Fibroblast of skin of left quadriceps (primary cell): ENCODE measurements at places on chromosomes 3 and 15.
A peak's percentile ranks its signal among the peaks of the same experiment; 100 is the strongest.

DNA sequence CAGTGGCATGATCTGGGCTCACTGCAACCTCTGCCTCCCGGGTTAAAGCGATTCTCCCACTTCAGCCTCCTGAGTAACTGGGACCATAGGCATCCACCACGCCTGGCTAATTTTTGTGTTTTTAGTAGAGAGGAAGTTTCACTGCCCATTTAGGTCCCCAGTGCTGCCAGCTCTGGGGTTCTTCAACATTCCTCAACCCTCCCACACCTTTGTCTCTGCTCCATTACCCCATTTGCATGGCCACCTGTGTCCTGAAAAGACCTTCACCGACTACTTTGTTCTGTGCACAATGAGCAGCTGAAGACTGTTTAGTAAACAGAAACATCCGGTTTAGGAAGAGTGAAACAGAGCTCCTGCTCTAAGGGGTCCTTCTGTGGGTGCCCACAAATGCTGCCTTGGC is 92.0 kb downstream of the FAM43A start:
- DNase-seq, result no peak

GRCh38 chr3:163951397-163951987 is 1126.8 kb downstream of the SI start:
- no peak for DNase-seq

DNA sequence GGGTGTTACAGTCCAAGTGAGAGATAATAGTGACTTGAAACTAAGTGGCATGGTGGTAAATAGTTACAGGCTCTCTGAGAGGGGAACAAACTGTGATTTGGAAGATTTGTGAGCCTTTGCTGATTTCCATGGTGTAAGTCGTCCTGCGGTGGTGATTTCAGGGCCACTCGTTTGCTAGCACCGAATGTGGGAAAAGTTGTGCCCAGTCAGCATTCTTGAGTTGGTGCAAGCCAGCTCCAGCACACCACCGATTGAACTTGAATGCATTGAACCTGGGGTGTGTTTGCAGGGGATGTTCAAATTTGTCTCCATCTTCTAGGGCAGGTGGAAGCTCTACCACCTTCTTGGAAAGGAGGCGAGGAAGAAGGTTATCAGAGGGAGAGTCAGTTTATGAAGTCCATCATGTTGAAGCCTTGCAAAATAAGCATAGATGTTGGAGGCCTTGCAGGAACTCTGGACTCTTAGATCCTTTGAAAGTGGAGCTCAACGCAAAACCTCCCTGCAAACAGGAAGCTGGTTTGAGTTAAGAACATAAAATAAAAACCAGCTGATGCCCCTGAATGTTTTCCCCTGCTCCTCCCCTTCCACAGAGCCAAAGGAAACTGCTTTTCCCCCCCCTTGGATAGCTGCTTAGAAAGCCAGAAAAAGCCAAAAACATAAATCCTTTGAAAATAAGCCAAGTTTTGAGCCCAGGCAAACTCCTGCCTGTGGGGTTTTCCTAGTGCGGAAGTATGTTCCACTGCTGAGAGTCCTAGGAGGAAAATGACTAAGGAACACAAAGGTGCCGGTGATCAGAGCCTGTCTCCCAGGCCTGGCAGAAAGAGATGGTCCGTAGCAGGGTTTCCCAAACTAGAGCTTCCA is 21.9 kb downstream of the MAPKBP1 start:
- DNase-seq, result peak; percentile 91

GRCh38 chr3:46892285-46893145 is 15.0 kb downstream of the PTH1R start:
- DNase-seq, result no peak

- DNase-seq, result no peak
These were observed 1163.7 kb downstream of the SI start for GRCh38 chr3:163914567-163914966.

DNA sequence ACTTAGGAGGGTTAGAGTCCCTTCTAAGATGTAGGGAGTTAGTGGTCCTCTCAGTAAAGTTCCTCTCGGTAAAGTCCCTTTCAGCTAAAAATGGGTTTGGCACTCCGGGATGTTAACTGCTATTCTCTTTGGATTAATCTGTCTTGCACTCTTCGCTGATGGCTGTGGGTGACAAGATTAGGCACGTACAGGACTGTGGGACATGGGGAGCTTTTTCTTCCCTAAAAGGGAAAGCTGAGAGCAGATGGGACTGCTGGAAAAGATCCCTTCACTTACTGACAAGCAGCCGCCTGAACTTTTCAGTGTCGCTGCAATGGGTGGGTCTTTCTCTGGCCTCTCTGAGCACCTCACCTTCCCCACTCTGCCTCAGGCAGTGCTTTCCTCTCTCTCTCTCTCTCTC is 16.4 kb upstream of the HHATL start:
- DNase-seq, result no peak

DNA sequence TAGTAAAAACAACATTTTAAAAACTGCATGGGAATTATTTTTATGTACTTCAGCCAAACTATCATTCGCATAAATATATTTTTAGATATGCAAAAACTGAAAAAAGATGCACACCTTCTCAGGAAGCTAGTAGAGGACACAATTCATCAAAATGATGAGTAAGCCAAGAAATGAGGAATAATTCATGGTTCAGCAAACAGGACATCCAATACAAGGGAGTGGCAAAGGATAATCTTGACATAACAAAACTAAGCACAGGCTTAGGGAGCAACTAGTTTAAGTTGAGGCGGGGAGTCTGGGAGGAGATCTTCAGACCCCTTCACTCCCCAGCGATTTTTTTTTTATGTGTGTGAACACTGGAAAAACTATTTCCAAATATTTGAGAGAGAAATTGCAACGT is 93.7 kb downstream of the ZNF280D start:
- no peak for DNase-seq

DNA sequence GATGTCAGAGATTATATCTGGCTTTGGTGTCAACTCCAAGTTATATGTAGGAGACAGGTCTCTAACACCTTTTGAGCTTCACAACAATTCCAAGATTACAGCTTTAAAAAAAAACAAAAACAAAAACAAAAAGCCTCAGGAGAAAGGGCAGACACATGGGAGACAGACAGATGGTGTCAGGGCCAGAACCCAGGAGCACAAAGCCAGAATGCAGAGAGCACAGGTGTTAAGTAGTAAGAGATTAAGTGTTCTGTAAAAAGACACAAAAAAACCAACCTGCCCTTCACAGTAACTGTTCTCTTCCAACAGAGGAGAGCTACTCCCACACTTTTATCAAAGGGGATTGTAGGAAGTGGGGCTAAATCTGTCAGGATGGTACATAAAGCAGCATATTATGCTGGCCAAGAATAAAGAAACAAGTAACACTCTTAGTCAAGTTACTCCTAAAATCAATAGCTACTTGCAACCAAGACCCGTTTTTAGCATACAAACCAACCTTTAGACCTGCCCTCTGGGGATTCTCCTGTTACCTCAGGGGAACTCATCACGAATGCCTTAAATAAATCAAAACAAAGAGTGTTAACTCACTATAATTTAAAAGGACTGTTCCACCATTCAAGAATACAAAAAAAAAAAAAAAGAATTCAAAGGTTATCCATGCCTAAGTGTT is 5.9 kb downstream of the CPEB1 start:
- DNase-seq, result no peak

DNA sequence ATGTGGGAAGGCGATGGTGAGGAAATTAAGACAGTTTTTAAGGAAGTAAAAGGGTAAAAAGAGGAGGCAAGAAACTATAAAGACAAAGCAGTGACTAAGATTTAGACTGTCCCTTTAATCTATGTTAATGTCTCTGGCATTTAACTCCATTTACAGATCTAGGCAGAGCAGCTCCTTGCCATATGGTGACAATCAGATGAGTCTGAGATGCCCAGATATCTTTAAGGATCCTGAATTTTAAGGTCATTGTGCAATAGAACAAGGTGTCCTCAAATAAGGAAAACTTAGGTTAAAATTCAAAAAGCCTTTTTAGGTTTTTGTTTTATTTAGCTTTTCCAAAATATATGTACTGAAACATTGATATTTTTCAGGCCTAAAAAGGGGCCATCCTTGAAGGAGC is 24.1 kb downstream of the RASGRP1 start:
- DNase-seq, result no peak

- no peak for DNase-seq
These were observed 134.5 kb upstream of the CCNL1 start for GRCh38 chr3:157294491-157294890.

- DNase-seq, result peak; percentile 18
These were observed 30.6 kb upstream of the GPR160 start for GRCh38 chr3:170007031-170007663.

DNA sequence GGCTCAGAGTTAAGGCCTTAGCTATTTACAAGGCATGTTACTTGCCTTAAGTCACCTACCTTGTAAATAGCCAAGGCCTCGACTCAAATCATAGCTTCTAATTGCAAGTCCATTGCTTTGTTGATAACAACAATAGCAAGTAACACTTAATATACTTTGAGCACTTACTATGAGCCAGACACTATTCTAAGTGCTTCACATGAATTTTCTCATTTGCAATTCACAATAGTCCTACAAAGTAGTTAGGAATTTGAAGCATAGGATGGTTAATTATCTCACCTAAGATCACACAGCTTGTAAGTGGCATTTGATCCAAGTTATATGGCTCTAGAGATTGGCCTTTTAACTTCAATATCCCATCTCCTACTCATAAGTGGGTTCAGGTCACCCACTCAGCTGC is 28.4 kb downstream of the SLC9A9 start:
- DNase-seq, result no peak

DNA sequence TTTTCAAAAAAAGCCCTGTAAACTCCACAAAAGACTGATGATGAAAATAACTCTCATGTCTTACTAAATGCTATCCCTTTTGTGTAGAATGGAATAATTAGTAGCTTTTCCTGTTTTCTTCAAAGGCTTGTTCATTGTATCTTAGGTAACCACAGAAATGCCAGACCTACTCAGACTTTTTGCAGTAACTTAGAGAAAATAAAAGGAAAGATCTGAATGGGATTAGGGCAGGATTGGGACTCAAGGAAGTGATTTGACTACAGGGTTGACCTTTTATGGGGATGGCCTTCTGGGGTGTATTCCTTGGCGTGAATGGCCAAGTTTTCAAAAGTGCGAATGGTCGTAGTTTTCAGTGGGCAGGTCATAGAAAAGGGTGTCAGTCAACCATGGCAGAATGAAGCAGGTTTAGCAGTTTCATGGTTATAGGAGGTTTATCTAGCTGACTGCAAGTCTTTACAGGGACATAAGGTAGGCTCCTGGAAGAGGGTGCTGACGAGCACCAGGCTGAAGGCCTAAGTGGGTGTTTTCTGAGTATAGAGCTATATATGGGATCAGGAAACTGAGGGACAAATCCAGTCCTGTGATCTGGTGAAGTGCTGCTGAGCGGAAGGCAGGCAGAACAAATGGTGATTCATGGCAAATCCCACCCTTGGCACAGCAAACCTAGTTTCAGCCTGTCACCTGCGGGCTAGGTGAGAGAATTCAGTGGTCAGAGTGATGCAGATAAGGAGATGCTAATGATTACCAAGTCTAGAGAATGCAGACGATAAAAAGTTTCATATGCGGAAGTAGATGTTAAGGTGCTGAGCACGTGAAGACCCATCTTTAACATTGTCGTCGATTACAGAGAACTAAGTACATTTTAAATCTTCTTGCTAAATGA is 46.4 kb downstream of the IL1RAP start:
- no peak for DNase-seq

GRCh38 chr3:17044855-17045254 is 160.1 kb downstream of the PLCL2 start:
- DNase-seq, result no peak

GRCh38 chr3:183375787-183376186 is 52.6 kb downstream of the MCF2L2 start:
- no peak for DNase-seq

DNA sequence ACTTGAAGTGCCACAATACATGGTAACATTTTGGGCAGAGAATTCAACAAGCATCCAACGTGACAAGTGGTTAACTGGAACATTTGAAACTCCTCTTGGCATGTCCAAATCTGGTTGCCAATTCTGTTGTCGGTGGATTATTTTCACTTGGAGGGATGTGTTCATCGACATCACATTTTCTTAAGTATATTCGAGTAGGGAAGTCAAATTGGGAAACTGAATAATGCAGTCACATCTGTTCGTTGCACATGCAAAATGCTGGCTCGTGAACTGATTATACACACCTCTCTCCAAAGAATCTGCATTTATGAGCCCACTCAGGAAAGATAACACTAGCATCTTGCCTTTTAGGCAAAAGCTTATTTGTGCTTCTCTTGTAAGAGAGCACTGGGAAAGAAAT is 139.7 kb downstream of the LIPC start:
- no peak for DNase-seq

- DNase-seq, result peak; percentile 55
These were observed 81.3 kb downstream of the STAC start for GRCh38 chr3:36461597-36461996.

DNA sequence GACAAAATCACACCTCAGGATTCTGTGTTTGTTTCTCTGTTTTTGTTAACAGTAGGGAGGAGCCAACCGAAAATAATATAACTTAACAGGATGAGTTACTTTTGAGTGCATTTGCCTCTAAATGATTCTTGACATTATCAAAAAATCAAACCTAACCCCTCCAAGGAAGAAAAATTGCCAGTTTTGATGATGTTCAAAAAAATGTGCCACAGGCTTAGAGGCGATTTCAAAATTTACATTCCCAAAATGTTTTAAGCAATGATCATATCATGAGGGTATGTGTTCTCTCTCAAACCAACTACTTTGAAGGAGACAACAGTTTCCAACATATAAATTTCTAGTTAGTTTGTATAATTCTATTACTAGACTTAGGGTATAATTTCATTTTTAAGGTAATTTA is 6.7 kb downstream of the VGLL3 start:
- no peak for DNase-seq

DNA sequence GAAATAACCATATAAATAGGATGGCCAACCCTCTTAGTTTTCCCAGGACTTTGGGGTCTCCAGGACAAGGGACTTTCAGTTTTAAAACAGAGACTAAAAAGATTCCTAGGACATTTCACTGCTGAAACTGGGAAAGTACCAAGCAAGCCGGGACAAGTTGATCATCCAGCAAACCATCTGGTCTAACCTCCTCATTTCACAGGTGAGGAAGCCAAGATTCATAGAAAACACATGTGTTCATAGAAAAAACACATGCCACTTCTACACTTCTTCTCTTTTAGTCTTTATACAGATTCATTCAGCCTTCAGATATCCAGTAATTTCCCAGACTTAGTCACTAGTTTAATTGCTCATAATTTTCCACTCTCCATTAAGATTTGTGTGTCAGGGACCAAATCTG is 165.6 kb upstream of the CCDC54 start:
- DNase-seq, result no peak
